ENCODE measurements at places on chromosomes 12 and 14.

DNA sequence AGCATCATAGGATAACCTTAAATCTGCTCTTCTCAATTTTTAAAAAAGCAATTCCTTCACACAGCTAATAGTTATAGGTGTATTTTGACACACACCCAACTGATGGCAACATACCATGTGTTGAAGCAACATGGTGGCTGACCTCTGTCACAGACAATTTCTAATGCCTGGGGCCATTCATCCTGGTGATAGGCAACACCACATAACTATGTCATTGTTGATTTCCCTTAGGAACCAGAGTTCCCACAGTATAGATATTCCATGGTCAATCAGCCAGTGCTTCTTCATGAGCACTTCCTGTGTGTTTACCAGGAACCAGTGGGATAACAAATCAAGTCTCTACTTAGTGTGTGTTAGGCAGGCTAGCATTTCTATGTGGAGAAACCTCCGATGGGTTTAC, 88.3 kb downstream of the FIGNL2 start:
- DNase-seq, result no peak

DNA sequence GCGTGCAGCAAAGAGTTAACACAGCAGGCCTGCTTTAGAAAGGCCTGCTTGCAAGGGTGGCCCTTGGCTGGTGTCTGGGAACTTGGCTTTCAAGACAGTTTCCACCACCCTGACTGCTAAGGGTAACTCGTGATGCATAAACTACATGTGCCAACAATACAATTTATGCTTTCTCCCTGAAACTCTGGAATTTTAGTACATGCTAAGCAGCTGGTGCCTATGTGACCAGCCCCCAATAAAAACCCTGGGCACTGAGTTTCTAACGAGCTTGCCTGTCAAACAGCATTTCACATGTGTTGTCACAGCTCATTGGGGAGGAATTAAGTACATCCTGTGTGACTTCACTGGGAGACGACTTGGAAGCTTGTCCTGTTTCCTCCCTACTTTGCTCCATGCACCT, 133.1 kb downstream of the SLC5A8 start:
- no peak for DNase-seq

DNA sequence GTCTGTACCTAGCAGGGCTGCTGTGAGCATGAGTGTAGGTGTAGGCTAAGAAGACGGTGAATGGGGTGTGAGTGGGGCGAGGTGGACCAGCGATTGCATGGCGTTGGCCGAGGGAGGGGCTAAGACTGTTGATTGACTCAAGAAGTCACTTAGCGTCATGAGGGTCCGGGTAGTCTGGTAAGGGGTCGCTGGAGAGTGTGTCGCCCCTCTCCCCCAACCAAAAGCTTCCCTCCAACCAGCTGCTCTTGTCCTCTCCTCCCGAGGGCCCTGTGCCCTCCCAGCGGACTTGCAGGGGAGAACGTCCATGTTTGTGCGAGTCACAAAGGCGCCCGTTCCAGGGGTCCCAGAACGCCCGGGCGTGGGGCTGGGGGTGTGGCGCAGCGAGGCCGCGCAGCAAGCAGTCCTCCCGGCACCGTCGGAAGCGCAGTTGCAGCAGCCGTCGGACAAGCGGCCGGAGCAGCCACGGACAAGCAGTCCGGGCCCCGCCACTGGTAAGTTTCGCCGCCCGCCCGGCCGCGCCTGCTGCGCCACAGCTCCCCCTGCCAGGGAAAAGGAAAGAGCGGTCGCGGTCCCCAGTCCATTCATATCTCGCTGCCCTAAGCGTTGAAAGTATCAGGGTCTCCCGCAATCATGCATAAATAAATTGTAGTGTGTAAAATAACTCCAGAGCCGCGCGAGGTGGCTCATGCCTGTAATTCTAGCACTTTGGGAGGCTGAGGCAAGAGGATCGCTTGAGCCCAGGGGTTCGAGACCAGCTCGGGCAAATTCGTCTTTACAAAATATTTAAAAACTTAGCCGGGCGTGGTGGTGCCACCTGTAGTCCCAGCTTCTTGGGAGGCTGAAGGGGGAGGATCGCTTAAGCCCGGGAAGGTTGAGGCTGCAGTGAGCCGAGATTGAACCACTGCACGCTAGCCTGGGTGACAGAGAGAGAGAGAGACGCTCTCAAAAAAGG, at the start of gene CCDC63:
CCDC63 (plus strand) TSS at position 373 of the 952 bp plus-strand sequence. CDS start 5,968 bp downstream, outside the sequence.
- DNase-seq, result no peak

DNA sequence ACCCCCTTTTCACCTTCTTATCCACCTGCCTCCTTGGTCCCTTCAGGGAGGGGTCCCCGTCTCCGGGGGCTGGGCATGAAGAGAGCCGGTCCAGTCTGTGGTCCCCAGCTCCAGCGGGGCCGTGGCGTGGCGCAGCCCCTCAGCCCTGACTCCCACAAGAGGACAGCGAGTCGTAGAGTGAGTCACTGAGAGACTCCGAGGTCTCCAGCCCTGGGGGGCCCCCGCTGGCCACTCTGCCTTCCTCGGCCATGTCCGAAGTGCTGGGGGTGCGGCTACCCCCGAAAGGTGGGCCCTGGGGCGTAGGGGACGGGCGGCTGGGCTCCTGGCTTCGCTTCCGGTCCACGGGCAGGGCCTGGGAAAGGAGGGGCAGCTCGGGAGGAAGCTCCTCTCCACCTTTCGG, 36.5 kb downstream of the NCKAP5L start:
- DNase-seq, result no peak

DNA sequence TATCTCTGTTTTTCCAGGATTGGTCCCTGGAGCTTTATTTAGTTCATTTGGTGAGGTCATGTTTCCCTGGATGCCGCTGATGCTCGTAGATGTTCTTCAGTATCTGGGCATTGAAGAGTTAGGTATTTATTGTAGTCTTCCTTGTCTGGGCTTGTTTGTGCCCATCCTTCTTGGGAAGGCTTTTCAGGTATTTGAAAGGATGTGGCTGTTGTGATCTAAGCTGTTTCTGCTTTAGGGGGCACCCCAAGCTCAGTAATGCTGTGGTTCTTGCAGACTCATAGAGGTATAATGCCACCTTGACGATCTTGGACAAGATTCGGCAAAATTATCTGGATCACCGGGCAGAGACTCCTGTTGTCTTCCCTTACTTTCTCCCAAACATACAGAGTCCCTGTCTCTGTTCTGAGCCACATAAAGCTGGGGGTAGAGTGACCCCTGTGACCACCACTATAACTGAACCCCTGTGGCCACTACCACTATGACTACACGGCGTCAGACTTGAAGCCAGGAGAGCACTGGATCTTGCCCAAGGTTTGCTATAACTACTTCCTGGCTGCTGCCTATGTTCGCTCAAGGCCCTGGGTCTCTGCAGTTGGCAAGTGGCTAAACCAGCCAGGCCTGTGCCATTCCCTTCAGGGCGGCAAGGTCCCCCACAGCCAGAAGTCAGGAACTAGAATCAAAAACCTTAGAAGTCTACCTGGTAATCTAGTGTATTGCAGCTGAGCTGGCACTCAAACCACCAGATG, 40.9 kb downstream of the FGD4 start:
- DNase-seq, result no peak

DNA sequence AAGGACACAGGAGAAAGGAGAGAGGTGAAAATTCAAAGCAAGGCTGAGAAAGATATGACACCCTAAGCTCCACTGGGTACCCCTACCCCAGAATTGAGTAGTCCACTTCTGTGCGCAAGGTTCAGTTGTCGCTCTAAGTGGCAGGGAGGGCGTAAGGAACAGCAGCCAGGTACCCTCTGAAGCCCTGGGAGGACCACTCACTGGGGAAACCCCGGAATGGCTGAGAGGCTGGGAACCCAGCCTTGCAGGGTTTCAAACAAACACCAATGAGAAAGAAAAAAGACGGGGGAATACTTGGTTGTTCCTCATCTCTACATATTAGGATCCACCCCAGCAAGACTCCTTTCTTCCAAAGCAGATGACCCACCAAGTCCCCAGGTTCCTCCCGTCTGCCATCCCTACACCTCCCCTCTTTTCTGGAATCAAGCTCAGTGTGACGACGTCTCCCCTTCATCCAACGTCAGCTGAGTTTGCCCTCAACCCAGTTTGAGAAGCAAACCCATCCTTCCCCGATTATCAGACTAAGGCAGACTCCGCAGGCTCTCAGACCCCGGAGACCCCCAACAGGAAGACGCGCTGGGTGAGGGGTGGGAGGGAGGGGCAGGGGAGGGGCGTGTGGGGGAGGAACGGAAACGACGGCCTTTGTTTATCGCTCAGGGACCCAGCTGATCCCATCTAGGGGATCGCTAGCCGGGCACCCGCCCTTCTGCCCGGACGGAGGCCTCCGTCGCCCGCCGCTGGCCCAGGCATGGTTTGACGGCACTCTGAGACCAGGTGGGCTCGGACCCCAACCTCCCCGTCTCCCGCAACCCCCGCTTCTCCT, 795 bp downstream of the LMBR1L start:
- DNase-seq, result no peak

DNA sequence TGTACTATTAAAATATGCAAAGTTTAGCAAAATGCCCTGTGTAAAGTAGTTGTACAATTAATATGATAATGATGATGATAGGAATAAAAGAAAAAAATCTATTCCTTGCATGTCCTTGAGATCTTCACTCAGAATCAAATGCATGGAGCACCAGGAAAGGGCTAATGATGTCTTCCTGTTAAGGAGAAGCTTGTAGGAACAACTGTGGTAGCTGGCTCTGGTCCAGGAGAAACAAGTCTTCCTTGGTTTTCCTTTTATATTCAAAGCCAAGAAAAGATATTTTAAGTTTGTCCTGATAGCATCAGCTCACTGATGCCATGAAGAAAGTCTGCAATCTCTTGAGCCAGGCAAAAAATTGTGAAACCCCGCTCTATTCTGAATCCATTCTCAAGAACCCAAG, 138.9 kb downstream of the PIK3C2G start:
- no peak for DNase-seq

DNA sequence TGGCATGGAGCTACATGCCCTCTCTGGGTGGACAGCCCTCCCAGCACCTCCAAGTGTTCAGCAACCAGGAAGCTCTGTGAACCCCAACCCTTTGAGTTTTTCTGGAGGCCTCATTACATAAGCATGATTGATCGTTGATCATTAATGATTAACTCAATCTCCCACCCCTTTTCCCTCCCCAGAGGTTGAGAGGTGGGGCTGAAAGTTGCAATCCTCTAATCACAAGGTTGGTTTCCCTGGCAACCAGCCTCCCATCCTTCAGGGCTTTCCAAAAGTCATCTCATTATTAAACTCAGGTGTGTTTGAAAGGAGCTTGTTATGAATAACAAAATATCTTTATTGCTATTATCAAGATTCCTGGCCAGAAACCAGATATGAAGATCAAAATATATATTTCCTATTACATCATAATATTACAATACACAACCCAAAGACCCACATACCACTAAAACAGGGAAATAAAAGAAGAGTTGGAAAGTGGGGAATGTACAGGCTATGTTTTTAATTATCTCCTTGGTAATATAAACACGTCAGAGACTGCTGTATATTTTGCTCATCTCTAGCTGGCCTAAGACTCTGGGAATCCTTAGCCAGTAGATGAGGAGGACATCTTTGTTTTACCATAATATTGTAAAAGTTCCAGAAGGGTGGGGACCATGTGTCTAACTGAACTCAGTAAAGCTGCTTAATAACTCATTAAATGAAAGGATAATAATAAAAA, 73.6 kb downstream of the SSPN start:
- DNase-seq, result no peak

DNA sequence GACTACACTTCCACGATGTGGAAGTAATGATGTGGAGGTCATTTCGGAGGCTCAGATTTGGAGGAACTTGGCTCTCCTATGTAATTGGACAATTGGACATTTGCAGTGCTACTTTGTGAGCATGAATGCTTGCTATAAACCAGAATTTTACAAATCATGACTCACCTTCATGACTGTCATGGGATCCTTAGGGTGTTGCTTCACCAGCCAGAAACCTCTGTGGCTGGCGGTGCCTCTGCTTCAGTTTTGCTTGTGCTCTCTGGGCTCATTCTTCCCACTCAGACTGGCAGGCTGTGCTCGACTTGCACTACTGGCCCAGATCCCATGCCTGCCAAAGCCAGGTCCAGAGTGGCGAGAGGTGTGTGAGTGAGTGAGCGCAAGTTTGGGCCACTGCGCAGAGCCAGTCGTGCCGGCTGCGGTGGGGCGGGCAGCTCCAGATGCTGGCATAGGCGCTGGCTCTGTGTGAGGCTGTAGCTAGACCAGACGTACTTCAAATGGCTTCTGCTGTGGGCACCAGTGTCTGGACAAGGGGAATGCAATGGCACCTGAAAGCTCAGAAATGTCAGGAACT, 387.8 kb downstream of the AEBP2 start:
- no peak for DNase-seq

- no peak for DNase-seq
Measured at GRCh38 chr12:26595806-26596205, 237.2 kb downstream of the ITPR2 start.

DNA sequence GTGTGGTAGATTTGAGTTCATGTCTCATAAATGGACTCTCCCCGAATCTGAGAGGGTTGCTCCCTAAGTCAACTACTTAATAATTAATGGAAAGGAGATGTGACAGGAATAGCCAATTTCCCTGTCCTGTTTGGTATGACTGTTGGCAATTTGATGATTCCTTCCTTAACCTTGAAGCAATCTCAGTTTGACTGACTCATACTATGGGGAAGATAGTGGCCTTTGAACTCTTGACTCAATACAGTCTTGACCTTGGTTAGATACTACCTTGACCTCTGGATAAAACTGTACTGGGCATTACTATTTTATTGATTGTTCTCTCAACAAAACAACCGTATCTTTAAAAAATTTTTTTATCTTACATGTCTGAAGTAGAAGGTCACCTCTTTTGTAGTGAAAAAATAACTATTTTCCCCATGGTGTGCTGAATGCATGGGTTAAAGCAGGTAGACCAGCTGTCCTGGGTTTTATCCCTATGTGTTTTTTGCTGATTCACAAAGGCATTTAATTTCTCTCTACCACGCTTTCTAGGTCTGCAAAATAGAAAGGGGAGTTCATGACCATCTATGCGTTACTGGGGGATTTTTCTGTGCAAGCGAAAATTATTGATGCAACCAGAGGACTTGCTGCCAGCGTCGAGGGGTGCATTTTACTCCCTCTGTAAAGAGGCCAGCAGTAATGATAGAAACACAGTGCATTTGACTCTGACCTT, 80.1 kb downstream of the ETV6 start:
- DNase-seq, result no peak

GRCh38 chr14:99468081-99468480, 12.6 kb downstream of the SETD3 start:
- DNase-seq, result no peak

- DNase-seq, result no peak
Measured at GRCh38 chr12:58880639-58881038, 39.7 kb downstream of the LRIG3 start.

DNA sequence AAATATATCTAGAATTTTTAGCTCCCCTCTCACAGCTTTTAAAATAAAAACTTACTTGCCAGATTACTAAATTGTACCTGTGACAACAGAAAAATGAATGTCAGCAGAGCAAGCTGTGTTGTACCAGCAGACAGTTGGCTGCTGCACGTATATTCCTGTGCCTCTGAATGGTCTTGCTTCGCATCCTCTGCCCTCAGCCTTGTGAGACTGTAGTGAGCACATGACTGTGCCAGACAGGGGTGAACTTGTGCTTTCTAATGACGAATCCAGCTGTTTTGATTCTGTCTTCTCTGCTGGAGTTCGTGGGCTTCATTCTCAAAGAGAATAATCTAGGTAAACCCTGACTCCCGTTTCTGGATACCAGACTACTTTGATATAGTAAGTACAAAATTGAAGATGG, 58.3 kb upstream of the FRMD6 start:
- no peak for DNase-seq

Measured in NCI-H1105 (cell line).